ENCODE measurements at places on chromosomes 7 and 10.

DNA sequence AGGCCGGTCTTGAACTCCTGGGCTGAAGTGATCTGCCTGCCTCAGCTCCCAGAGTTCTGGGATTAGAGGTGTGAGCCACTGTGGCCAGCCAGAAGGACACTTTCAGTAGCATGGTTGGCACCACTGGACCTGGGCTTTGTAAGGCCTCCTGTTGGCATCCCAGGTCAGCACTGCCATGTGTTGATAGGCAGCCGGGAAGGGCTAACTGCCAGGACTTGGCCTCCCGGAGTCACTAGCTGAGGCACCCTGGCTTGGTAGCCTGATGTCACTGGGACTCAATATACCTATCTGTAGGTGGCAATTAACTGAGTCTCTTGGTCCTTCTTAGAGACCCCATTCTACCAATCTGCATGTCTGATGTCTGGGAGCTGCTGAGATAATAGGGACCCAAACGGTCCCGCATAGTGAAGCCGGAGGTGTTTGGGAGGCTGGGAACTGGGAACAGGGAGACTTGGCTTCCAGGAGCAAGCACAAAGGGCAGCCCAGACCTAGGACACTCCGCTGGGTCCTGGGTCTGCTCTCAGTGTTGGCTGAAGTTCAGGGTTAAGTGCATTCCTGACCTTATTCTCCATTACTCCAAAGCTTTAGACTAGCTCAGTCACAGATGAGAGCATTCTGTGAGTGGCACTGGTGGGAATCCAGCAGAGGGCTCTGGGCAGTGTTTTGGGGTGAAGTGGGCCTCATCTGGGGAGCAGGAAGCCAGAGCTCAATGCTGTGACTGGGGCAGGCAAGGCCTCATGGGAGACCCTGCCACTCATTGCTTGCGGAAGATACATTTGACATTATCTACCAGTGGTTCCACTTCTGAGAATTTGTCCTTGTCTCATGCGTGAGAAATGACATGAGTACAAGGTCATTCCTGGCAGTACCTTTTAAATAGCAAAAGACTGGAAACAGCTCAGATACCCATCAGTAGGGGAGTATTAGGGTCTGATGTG lies 2.7 kb downstream of the LHPP start:
- DNase-seq: no peak

DNA sequence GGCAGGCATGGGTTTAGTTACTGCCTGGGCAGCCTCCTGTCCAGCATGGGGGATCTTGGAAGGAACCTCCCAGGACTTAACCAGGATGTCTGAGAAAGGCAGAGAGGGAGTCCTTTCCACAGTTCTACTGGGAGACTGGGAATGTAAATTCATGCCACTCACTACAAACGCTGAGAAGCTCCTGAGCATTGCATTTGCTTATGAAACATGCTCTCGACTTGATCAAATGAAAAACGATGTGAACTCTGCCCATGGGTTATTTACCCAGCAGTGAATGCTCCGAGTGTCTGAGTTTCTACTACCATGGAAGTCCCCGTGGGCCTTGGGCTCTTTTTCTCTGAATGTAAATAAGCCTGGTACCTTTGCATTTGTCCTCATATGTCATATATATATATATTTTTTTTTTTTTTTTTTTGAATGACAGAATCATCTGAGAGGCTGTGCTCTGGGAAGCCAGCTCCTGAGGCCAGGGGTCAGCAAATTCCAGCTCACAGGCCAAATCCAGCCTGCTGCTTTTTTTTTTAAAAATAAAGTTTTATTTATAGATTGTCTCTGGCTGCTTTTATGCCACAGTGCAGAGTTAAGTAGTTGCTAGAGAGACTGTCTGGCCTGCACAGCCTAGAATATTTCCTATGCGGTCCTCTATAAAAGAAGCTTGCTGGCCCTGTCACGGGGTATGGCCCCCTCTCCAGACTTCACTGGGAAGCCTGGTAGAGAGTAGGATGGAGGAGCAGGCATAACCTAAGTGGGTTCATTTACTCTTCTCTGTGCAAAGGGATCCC lies 21.4 kb upstream of the RAPGEF5 start:
- no peak for DNase-seq

GRCh38 chr10:95693668-95694534 lies at the start of gene TCTN3:
Gene TCTN3 (minus strand): TSS chr10:95693927. CDS start chr10:95693899, 28 bp downstream.
- DNase-seq: peak; percentile 98

DNA sequence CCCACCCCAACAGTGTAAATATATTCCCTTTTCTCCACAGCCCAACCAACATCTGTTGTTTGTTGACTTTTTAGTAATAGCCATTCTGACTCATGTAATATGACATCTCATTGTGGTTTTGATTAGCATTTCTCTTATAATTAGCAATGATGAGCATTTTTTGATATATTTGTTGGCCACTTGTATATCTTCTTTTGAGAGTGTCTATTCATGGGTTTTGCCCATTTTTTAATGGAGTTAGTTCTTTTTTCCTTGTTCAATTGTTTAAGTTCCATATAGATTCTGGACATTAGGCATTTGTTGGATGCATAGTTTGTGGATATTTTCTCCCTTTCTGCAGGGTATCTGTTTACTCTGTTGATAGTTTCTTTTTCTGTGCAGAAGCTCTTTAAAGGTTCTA lies 340.1 kb downstream of the NXPH1 start:
- DNase-seq: no peak

DNA sequence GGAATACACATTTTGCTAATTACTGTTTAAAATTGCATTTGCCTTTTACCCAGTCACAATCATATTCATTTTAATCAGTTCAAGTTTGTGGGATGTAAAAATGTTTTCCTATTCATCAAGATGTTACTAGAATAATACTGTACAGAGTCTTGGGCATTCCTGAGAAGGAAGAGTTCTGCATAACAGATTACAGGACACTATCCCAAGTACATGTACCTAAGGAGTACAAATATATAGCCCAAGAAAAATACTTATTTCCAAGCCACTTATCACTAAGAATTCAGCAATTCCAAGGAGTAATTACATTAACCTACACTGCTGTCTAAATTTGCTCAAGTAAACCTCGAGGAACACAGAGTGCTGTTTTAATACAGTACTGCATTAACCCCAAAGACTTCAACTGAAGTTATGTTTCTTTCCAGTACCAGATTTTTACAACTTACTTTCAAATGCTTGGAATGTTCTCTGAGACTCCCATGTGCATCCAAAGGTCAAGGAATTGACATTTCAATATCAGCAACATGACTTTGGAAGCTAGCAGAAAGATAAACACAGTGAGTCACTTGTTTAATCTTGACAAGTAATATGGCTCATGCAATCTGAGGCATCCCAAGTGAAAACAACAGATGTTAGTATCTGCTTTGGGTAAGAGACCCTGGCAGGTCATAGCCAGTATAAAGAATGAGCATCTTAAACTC lies 125.4 kb upstream of the BET1 start:
- no peak for DNase-seq

DNA sequence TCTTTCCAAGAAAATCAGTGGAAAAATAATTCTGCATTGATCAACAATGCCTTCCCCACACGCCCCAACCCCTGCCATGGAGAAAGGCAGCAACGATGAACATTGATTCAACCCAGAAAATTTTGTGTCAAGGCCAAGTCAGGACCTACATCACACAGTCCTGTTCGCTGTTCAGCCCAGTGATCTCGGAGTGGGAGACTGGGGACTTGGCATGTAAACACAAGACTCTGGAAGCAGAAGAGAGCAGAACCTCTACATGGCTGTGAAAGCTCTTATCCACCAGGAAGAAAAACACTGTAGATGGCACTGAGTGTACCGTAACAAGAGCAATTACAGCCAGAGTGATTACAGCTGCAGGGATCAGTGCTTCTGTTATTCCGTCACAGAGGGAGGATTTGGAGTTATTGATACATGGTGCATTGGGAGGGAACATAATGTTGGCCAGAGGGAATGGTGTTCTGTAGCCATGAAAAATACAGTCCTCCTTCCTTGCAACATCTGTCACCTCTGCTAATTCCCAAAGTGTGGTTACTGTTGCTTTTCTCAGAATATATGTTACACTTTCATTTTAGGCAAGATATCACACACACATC lies 136.6 kb downstream of the IQUB start:
- no peak for DNase-seq

GRCh38 chr10:46268076-46268881 lies 18.5 kb upstream of the ANTXRL start:
- peak; percentile 11 for DNase-seq

DNA sequence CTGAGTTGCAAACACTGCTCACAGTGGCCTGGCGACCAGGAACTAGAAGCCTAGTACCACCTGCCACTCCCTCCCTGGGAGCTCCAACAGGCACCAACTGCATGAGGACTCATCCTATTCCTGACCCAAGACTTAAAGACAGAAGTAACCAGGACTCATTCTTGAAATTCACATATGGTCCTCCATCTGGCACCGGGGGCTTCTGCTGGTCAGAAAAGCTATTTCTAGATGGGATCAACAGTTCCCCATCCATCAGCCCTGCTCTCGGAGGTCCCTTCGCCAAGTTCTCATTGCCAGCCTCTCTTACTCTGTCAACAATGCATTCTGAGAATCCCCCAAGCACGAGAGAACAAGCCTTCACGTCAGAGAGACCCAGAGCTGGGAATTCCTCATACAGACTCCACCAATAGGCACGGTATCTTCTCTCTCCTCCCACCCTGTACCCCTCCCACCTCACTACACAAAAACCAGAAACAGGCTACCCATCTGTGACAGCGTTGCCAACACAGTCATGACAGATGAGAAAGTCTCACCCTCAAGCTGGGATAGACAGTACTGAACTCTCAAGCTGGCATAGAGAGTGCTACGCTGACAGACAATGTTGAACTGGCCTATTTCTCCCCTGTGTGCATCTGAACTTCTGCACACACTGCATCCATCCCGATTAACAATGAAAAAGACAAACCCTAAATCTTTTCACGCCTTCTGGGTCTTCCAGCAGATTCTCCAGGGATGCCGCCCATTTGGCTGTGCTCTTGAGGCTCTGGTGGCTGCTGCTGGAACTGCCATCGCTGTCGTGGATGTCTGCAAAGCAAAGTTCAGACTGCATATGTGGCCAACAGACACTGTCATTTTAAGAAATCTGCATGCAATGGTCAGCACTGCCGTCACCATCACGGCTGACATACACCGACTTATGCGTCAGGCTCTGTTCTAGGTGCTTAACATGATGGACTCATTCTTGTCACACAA lies 15.6 kb downstream of the RGS10 start:
- no peak for DNase-seq

DNA sequence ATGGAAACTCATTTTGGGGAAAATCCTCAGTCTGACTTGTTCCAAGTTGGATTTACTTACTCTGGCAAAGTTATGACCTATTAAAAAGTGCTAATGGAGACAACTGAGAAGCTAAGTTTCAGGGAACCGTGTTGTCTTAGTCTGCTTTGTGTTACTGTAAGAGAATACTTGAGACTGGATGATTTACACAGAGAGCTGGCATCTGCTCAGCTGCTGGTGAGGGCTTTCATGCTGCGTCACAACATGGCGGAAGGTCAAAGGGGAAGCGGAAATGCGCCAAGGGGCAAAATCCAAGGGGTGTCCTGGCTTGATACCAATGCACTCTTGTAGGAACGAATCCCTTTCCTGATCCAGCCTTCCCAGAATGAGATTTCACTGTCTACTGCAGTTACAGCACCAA lies 46.4 kb downstream of the MTURN start:
- no peak for DNase-seq

DNA sequence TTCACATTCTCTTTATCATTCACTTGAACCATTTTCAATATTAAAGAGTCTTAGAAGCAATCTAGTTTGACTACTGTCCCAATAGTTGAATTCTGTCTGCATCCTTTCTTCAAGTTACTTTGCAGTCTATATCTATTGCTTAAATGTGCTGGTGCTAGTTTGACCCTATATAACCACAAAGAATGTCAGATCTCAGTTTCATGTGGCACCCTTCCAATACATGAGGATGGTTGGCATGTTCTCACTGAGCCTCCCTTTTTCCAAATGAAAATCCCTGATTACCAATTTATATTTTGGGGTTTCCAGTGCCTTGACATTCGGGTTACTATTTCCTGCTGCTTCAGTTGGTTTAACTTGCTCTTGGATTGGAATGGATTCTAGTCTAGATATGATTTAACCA lies 292.7 kb downstream of the EXOC4 start:
- no peak for DNase-seq

- DNase-seq: no peak
Observed at GRCh38 chr10:44382981-44383748, 1.7 kb downstream of the CXCL12 start.

- DNase-seq: peak; percentile 84
Observed at GRCh38 chr10:7541137-7542087, 125.4 kb downstream of the ITIH5 start.

DNA sequence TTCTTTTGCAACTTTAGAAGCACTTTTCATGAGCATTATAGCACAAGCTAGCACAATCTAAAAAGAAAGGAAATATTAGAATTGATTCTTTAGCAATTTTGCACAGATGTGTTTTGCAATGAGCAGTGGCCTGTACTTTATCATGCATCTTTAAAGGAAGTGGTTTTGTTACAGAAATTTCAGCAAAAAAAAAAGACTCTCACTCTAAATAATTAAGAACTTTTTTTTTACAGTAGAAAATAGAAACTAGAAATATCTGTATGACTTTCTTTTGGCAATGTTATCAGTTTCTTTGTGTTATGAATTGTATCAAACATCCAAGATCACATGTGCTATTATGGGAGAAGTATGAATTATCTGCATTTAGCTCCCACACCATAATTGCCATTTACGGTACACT lies 195.7 kb upstream of the KLF6 start:
- no peak for DNase-seq

DNA sequence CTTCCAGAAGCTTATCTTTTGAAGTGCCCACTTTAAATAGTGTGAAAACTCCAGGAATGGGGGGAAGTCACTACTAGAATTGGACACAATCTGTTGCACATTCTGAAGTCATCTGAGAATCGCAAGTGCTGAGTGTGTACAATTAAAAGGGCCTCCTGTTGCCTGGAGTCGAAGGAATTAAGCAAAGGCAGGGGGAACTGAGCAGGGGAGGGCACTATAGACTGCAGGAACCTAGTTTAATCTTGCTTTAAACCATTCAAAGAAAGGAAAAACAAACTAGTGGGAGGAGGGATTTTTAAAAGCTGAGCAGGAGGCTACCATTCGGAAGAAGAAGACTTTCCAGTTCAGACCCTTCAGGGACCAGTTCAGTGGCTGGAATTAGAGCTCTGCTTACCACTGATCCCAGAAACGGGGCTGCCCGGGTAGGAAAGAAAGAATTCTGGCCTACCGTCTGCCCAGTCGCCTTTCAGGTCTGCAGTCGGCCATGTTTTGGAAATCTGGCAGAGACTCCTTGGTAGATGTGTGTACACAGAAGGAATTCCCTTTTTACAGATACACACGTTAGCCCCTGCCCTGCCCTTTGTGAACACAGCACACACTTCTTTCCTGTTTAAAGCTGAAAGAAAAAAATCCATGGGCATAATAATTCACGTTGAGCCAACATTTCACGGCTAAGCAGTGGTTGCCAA lies 610.6 kb upstream of the FOXK1 start:
- DNase-seq: peak; percentile 34

DNA sequence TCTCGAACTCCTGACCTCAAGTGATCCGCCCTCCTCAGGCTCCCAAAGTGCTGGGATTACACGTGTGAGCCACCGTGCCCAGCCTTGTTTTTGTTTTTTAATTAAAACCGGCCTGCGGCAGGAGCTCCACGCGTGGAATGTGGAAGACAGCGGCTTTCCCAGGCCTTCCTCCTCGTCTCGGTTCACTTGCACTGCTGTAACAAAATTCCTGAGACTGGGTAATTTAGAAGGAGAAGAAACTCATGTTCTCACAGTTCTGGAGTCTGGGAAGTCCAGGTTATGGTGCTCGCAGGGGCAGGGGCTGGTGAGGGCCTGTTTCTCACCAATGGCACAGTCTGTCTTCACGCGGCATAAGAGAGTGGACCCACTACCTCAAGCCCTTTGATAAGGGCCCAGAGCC lies 14.4 kb upstream of the CRYGN start:
- peak; percentile 80 for DNase-seq

Data from lower leg skin (tissue), 4 donors.